ENCODE measurements at places on chromosomes 11 and 22.
A peak's percentile ranks its signal among the peaks of the same experiment; 100 is the strongest.

DNA sequence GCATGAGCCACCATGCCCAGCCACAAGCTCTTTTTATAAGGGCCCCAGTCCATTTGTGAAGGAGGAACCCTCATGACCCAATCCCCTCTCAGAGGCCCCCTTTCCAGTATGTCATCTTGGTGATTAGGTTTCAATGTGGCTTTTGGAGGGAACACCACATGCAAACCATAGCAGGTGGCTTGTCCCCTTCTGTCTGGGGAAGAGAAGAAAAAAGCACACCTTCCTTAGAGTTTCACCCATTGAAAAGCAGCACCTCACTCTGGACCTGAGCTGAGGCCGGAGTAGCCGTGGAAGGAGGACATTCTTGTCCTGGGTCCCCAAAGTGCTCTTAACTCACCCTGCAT is 25.4 kb downstream of the NEAT1 start:
- no peak for DNase-seq

DNA sequence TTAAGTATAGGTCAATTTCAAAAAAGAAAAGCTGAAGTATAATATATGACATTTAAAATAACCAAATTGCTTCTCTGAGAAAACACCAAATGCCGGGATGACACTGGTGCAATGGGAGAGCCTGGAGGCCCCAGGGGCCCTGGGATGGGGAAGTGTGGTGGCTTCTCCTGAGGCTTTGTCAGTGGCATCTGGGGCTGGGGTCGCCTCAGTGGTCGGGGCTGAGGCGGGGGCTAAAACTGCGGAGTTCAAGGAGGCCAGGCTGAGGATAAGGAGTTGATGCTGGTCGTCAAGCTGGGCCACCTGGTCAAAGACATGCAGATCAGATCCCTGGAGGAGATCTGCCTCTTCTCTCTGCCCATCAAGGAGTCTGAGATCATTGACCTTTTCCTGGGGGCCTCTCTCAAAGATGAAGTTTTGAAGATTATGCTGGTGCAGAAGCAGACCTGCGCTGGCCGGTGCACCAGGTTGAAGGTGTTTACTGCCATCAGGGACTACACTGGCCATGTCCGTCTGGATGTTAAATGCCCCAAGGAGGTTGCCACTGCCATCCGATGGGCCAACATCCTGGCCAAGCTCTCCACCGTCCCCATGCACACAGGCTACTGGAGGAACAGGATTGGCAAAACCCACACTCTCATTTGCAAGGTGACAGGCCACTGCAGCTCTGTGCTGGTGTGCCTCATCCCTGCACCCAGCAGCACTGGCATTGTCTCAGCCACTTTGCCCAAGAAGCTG is 660.1 kb upstream of the CCDC179 start:
- DNase-seq, result no peak

DNA sequence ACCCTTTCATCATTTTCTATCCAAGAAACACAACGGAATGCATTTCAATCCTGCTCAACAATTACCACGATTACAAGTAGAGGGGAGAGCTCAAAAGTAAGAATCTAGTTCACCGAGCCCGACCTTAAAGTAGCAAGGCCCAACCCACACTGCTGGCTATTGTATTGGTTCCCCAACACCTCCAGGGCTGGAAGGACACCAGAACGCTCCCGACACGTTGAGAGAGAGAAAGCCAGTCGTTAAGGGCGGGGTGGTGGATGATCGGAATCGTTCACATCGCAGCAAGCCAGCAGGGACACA is 690 bp downstream of the CKAP5 start:
- DNase-seq, result no peak

DNA sequence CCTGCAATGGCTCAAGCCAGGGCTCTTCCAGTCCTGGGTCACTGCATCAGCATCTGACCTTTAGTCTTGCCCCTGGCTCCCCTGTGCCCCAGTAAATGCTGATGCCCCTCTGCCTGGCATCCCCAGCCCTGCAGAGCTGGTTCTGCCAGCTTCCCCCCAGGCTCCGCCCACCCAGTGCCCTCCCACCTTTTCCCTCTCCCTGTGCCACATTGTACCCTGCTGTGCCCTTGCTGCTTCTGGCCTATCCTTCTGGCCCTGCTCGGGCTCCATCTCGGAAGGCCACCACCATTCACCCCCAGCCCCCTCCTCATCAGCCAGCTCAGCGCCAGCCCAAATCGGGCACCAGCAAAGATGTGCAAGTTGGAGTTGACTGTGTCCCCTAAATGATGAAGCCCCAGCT is 7.4 kb downstream of the CAPN5 start:
- DNase-seq, result peak; percentile 44

- no peak for DNase-seq
Observed at GRCh38 chr11:127452533-127452932, 452.0 kb upstream of the KIRREL3 start.

DNA sequence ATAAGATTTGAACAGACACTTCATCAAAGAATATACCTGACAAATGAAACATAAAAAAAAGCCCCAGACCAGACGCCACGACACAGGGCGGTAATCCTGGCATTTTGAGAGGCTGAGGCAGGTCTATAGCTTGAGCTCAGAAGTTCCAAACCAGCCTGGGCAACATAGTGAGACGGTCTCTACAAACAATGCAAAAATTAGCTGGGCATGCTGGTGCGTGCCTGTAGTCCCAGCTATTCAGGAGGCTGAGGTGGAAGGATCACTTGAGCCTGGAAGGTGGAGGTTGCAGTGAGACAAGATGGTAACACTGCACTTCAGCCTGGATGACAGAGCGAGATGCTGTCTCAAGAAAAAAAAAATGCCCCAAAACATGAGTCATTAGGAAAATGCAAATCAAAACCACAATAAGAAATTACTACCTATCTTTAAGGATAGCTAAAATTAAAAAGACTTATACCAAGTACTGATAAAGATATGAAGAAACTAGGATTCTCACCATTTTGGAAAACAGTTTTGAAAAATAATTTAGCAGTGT is 91.7 kb upstream of the GRAMD1B start:
- DNase-seq, result no peak

GRCh38 chr11:14972581-14973495 is 687 bp upstream of the CALCA start:
- DNase-seq, result peak; percentile 87

- DNase-seq, result no peak
Observed at GRCh38 chr11:127217452-127218274, 217.1 kb upstream of the KIRREL3 start.

DNA sequence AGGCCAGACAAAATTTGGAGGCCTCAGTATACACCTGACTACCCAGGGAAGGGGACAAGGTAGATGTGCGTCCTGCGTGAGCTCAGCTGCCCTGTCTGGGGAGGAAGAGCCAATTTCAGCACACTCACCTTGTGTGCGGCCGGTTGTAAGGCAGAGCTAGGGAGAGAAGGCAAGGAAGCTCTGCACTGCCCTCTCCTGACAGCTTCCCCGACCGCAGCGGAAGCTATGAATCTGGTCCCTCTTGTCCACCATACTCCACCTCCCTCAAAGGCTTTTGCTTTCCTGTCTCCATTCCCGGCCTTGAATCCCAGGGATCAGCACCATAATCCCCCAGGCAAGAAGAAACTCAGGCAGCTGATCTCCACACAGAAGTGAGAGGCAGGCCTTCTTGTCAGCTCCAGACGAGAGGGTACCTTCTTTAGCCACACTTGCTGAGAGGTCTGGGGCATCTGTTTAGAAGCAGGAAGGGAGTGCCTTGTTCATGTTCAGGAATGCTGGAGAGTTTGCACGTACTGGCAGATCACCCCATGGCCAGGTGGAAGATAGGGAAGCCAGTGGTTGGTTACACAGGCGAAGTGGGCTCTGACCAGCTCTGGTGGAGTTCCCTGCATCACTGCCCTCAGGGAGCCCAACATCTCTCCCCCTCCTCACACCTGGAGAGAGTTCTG is 62.5 kb downstream of the FEZ1 start:
- peak; percentile 68 for DNase-seq

DNA sequence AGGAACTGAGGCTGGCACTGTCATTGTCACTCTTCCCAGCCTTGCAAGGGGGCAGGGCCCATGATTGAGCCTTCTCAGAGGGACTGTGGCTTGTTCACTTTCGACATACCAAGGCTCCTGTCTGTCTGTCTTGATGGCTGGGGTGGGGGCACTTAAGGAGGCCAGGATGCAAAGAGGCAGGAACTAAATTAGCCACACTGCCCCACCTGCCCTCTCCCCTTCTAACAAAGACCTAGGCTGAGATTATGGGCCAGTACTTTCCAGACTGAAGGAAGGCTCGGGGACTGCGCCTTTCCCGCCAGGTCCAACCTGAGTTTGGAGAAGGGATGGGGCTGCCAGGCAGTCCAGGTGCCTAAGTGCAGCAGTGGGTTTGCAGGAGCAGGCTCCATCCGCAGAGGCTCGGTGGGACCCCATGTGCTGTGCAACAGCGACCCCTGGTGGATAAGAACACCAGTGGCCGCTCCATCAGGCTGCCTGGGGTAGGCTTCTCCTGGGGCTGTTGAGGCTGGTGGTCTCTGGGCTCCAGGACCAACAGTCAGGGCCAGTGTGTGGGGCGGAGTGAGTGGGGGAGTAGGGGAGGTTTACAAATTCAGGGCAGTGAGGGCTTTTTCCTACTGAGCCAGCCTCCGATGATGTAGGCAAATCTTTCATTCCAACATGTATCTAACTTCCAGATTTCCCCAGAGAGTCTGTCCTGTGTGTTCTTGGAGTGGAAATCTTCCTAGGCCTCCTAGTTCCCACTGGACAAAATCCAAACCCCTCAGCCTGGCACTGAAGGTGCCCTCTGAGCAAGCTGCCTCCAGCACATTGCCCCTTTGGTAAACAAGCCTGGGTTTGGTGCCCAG is 93.9 kb downstream of the INSC start:
- peak; percentile 75 for DNase-seq

DNA sequence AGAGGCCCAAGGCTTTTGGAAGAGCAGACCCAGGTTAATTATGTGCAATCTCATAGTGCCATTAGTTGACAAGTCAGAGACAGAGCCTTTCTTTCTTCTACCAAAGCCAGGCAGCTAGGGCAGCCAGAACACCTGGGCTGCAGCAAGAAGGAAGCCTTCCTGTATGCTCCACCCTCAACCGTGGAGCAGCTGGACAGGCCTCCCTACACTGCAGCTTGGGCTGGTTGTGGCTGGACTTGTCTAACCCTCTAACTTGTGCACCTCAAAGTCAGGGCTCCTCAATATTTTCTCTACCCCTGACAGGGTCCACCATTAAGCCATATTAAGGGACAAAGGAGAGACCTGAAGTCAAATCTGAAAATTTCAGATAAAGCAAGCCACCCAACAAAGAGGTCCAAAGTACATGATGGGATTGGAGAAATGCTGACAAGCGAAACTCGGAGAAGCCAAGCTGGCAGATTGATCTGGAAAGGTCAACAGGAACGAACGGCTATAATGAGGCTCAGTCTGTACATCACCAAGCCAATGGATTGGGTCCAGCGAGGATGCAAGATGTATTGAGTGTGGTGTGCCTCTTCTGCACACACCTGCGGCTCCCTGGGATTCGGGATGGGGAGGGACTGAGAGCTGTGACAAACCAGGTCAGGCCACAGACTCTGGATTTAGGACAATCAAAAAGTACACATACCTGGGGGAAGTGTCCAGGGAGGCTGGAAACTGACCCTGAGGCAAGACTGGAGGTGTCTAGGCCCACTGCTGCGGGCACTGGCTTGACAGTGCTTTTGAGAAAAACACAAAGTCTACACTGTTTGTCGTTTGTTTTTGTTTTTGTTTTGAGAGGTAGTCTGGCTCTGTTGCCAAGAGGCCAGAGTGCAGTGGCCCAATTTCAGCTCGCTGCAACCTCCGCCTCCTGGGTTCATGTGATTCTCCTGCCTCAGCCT is 11.7 kb upstream of the SLC43A3 start:
- DNase-seq, result no peak

- no peak for DNase-seq
Observed at GRCh38 chr22:45094825-45095224, 68.9 kb upstream of the NUP50 start.

DNA sequence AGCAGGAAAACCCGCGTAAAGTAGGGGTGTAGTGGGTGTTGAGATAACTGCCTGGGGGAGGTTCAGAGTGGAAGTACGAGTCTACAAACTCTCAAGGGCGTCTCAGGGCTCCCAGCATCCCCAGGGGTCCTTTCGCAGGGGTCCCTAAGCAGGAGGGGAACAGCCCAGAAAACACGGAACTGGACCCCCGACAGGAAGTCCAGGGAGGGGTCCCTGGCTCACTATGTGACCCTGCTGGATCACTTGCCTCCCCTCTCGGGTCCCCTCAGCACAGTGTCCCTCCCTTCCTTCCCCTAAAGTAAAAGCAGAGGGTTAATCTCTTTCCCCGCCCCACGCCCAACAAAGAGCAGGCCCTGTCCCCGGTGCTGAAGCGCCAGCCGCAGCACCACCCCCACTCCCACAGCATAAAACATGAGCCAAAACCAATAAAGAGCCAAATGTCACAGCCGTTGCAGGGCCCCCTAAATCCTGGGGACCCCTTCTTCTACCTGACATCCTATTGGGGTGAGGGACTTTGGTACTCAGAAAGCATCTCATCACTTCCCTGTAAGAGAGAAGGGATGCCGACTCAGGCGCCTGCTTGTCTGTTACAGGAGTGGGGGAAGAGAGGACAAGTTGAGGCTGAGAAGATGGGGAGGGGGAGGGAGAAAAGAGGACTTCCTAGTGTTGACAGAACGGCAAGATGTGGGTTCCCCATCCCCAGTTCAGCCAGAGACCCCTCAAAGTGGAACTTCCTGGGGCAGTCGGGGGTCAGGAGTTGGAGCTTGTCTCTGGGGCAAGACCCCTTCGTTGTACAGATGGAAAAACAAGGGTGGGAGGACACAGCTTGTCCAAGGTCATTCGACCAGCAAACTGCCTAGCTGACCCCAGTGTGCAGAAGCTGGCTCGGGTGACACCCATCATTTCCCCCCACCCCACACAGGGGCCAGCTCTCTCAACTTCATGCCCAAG is 1.4 kb upstream of the NEFH start:
- DNase-seq, result no peak

DNA sequence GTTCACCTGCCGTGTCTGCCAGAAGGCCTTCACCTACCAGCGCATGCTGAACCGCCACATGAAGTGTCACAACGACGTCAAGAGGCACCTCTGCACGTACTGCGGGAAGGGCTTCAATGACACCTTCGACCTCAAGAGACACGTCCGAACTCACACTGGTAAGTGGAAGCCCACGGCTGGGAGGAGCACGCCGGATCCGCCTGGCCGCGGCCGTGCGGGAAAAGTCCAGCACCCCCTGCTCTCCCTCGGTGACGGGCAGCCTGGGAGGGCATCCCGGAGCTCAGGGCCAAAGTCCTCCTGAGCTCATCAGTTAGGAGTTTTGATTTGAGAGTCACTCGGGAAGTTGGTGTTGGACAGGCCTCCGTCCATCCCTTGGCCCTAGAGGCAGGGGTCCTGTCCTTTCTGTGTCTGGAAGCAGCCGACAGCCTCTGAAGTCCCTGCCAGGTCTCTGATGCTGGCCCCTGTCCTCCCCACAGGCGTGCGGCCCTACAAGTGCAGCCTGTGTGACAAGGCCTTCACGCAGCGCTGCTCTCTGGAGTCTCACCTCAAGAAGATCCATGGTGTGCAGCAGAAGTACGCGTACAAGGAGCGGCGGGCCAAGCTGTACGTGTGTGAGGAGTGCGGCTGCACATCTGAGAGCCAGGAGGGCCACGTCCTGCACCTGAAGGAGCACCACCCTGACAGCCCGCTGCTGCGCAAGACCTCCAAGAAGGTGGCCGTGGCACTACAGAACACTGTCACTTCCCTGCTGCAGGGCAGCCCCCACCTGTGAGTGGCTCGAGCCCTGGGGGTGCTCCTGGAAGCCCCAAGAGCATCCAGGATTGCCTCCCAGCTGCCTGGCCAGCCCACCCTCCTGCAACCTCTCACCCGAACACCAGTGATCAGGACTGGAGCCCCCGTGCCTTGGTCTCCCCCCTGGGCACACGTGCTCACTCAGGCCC is 8.0 kb downstream of the OVOL1 start:
- no peak for DNase-seq

GRCh38 chr11:9313648-9314290 is 624 bp downstream of the TMEM41B start:
- DNase-seq, result peak; percentile 85

- no peak for DNase-seq
Observed at GRCh38 chr11:87851827-87852226, 323.4 kb downstream of the RAB38 start.
